ENCODE measurements at places on chromosomes 12 and 14.

DNA sequence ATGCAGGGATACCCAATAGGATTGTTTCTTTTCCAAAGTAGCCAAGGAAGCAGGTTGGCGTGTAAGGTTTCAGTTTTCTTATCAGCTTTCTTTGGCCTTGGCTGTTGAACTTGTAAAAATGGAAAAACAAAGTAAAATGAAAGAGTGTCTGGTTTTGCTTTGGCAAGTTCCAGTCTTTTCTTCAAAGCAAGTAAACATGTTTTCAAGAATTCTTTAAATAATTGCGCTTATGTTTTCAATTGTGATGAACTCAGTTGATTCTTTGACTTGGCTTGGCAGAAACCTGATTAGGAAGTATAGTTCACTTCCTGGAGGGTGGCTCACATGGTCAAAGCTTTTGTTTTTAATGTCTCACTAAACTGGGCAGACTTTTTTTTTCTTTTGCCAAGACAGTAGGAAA, 112.2 kb upstream of the USP44 start:
- DNase-seq: peak; percentile 53

- DNase-seq: no peak
These were observed 61.4 kb upstream of the TUNAR start for GRCh38 chr14:95815226-95815690.

GRCh38 chr14:77375164-77375950, 1.5 kb downstream of the TMED8 start:
- no peak for DNase-seq

DNA sequence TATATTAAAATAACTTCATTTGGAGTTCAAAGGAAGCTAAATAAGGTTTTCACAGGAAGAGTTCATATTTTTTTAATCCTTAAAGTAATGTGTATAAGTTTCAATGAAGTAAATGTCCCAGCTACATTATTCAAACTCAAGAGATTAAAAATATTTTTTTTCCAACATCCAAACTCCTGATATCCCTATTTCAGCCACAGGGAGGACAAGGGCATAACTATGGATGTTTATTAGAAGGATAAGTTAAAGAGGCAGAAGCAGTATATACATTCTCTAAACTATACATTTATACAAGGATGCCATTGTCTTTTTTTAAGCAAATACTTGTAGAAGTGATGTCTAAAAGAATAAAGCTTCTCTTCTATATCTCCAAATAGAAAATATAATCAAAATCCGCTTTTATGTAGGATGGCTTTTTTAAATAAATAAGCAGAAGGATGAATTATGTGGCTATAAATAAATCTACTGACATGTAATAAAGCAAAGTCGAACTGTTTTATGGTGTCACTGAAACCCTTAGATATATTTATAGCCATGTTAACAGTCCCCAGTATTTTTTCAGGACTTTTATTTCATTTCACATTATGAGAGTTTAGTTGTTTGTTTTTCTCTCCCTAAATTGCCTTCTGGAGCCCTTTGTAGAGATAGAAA, 936.5 kb downstream of the DIO2 start:
- DNase-seq: peak; percentile 7

- no peak for DNase-seq
These were observed 32.7 kb upstream of the NAP1L1 start for GRCh38 chr12:76117067-76117691.

GRCh38 chr12:6540181-6540877, 6.0 kb downstream of the GAPDH start:
- peak; percentile 95 for DNase-seq

All from fibroblast of pulmonary artery (primary cell).